Dermis blood vessel endothelial cell (primary cell): ENCODE measurements at places on chromosomes 1 and 21. TPM values are rescaled to one million over a fixed set of nuclear protein-coding genes. Genes with fewer than 3 reads are reported as not detected.

S100A2 gene
- total RNA-seq = 0.51 and 0.98 TPM in 2 replicates

LEMD1 gene
- not detected in 2 replicates for total RNA-seq

DNA sequence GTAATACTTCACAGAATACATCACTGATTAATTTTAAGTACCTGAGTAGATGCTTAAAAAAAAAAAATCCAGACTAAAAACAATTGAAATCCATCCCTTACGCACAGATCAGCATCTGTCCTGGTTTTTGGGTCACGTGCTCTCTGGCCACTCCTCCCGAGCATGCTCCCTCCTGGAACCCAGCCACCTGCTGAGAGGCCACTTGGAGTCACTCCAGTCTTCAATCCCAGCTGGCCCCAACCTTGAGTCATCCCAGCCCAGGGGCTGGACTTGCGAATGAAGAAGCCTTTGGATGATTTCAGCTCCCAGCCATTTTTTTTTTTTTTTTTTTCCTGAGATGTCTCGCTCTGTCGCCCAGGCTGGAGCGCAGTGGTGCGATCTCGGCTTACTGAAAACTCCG is 8.9 kb downstream of the MAP1LC3C start:
- peak; percentile 8 for DNase-seq

- peak; percentile 24 for DNase-seq
These were observed 127.2 kb downstream of the MACF1 start for GRCh38 chr1:39331647-39332046.

TSEN15 gene
- total RNA-seq = 24.5 and 30.1 TPM in 2 replicates

DNA sequence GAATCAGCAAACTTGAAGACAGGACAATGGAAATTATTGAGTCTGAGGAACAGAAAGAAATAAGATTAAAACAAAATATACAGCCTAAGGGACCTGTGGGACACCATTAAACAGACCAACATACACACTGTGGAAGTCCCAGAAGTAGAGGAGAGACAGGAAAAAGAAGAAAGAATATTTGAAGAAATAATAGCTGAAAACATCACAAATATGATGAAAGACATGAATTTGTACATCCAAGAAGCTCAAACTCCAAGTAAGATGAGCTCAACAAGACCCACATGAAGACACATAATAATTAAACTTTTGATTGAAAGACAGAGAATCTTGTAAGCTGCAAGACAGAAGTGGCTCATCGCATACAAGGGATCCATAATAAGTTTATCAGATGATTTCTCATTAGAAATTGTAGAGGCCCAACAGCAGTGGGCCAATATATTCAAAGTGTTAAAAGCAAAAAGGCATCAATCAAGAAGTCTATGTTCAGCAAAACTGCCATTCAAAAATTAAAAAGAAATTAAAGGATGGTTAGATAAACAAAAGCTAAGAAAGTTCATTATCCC is 311.3 kb upstream of the ADGRL2 start:
- DNase-seq = no peak

- DNase-seq = no peak
These were observed 44.0 kb downstream of the OPTC start for GRCh38 chr1:203537806-203538464.

- no peak for DNase-seq
These were observed 41.2 kb downstream of the RSPH1 start for GRCh38 chr21:42454786-42455185.

DNA sequence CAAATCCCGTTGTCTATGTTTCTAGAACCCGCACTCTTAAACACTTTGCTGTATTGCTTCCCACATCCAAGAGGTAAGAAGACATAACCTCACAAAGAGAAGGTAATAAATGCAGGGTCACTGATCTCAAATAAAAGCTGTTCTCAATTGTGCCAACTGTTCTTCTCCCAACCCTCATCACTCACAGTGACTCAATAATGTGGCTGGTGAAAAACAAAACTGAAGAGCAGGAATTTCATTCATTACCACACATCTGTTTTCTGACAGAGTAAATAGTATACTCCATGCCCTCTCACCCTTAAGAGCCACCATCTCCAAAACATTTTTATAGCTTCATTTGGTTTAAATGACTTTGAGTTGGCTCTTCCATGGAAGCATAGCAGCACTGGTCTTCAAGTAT is 6.2 kb upstream of the ERICH3 start:
- no peak for DNase-seq

DNAH14 gene
- total RNA-seq = 9.2 and 9.5 TPM in 2 replicates

DMBX1 gene
- not detected in 2 replicates for total RNA-seq

DNA sequence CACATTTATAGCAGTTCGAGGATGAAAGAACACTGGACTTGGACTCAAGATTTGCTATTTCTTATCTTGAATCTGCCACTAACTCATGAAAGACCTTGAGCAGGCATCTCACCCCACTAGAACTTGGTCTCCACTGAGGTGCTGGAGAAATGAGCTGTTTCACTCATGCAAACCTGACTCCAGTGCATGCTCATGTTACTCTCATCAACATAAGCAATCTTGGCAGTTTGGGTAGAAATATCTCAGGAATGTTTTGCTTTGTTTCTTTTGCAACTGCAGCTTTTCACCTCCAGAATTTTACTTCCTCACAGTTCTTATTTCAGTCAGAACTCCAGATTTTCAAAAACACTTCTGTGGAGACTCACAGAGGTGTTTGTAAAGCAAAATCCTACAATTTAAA is 46.2 kb upstream of the DAB1 start:
- no peak for DNase-seq

GRCh38 chr21:16740511-16740910 is 772.3 kb upstream of the CXADR start:
- no peak for DNase-seq

GRCh38 chr1:14880456-14881316 is 272.9 kb upstream of the TMEM51 start:
- DNase-seq = no peak

DNA sequence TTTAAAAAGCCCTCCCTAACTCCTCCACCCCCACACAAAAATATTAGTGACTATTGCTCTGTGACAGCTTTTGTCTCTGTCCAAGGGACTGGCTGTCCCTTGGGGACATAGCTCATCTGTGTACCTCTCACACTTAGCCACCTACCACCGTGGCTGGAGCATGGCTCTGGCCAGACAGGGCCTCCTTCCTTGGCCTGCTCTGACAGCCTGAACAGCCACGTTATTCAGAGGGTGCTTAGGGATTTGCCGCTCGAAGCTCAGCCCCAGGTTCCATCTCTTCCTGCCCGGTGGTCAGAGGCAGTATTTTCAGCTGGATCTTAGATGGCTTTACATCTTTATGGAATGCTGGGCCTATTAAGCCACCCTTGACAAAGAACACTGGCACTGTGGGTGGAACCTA is 6.1 kb upstream of the CELSR2 start:
- DNase-seq = no peak

HES3 gene
- total RNA-seq = not detected in 2 replicates

SPRR5 gene
- total RNA-seq = not detected in 2 replicates

DNA sequence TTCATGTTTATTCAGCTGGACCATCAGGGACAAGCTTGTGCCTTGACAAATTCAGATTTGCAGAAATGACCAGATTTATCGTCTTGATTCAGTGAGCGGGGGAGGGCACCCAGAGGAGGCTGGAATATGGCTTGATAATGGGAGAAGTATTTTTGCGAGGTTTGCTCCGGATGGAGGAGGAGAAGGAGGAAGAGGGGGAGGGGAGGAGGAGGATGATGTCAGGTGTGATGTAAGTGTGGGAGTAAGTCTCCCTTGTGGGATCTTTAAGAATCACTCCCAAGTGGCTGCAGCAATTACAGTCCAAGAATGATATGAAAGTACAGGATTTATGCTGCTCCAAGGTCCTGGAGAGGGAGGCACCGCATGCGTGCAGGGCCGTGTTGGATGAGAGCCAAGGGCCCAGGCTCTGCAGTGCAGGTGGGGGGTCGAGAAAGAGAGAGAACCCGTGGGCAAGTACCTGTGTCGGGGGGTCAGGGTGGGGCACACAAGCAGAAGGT is 5.6 kb upstream of the ZNF496 start:
- no peak for DNase-seq

DNA sequence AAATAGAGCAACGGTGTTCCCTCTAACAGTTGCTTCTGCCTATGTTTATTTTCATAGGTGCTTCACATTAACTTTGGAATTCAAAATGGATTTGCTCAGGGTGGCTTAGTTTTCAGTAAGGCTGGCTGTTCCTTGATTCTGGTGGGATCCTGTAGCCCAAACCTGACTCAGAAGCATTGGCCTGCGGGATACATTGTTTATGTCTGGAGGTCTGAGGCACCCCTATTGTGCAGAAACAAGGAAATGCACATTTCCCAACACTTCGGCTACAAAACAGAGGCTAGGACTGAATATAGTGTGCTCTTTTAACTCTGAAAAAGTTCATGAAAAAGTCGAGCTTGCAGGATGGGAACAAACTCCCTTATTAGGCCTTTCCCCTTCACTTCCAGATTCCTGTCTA is 133.8 kb upstream of the F3 start:
- DNase-seq = no peak

GRCh38 chr21:29385934-29386520 is 87.3 kb downstream of the BACH1 start:
- no peak for DNase-seq

DNA sequence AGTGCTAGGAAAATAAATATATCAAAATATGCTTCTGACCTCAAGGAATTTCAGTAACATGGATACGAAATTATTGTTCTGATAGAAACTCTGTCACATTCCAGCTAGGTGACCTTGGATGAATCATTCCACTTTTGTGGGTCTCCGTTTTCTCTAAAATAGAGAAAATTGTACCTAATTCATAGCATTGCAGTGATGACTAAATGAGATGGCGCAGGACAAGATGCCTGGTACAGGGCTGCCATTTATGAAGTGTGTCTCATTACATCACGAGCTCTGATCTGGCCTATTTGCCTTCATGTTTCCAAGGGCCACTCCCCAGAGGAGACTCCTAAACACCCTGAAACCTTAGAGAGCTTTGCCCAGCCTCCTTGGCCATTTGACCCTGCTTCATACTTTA is 480.0 kb upstream of the USP24 start:
- no peak for DNase-seq

GRCh38 chr21:45471525-45472221 is 66.7 kb downstream of the COL18A1 start:
- peak; percentile 59 for DNase-seq
